ENCODE measurements at places on chromosomes 1 and 21. TPM values are rescaled to one million over a fixed set of nuclear protein-coding genes. Genes with fewer than 3 reads are reported as not detected.

The LAMC2 gene
- total RNA-seq = 0.91 TPM

The PRAMEF33 gene
- not detected for total RNA-seq

The PTPN14 gene
- 50.5 TPM for total RNA-seq

The UTS2 gene
- total RNA-seq = 0.27 TPM

The B3GALT2 gene
- 0.51 TPM for total RNA-seq

- H3K27me3 ChIP-seq = no peaks in the 10 kb centered on the region
- H3K4me1 ChIP-seq = peaks cover 3% of the 10 kb centered on the region
- no peaks in the 10 kb centered on the region for H3K36me3 ChIP-seq
- DNase-seq = no peak
These were observed 198.0 kb downstream of the GRIK1 start for GRCh38 chr21:29741761-29742160.

- no peak overlapping the region for H3K4me3 ChIP-seq
- H3K4me1 ChIP-seq = no peaks in the 10 kb centered on the region
- no peaks in the 10 kb centered on the region for H3K36me3 ChIP-seq
These were observed 9.6 kb downstream of the TNFRSF8 start for GRCh38 chr1:12072741-12073140.

DNA sequence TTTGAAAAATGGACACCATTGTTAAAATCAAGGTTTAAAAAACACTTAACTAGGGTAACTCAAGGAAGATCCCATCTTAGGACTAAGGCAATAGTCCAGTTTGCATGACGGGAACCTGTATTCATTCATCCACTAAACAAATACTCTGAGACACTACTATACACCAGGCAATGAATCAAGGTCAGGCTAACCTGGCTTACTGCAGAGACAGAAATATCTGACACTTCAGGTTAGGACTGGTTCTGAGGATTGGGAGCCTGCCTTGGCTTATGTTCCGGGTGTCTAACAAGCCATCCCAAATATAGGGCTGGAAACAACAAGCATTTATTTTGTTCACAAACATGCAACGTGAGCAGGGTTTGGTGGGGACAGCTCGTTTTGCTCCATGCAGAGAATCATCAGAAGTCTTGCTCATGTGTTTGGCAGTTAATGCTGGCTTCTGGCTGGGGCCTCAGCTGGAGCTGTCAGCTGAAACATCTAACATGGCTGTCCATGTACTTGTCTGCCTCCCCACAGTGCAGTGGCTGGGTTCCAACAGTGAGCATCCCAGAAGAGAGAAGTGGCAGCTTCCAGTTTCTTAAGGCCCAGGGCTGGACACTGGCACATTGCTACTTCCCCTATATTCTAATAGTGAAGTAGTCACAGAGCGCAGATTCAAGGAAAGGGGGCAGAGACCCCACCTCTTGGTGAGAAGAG is 37.0 kb upstream of the CAMK1G start:
- no peaks in the 10 kb centered on the region for H3K4me1 ChIP-seq
- no peak overlapping the region for H3K4me3 ChIP-seq
- DNase-seq = no peak
- H3K27ac ChIP-seq = no peak overlapping the region
- H3K27me3 ChIP-seq = peaks cover 6% of the 10 kb centered on the region

DNA sequence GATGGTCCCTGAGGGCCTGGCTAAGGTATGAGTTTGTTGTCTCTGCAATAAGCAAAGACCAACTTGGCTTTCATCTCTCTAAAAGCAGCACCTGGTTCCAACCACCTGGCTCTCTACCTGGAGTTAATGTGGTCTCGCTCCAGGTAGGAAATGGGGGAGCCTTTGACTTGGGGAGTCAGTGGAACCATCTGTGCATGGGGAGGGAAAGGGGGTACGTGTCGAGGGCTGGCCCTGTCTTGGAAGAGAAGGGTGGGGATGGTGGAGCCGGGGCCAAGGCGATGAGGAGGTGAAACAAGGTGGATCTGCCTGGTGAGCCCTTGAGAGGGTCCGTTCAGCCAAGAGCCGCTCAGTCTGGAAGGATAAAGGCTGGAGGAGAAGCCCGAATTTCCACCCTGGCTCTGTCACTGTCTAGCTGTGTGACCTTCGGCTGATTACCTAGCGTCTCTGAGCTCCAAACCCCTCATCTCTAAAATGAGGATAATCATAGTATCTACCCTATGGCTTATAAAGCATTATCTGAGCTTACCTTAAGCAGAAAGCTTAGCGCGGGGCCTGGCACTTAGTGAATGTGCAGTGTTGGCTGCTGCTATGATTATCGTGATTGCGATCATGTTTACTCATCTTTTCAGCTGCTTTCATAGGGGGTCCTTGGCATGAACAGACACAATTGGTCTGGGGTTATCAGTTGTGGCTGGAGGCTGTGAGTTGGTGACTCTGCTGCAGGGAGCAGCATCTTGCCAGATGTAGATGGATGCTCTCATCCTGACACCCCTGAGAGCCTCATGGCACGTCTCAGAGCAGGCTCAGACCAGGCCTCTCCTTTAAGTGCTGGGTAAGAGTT is 78.7 kb downstream of the ACTL8 start:
- no peak overlapping the region for H3K27ac ChIP-seq
- H3K4me3 ChIP-seq = no peak overlapping the region
- no peaks in the 10 kb centered on the region for H3K36me3 ChIP-seq
- H3K4me1 ChIP-seq = no peaks in the 10 kb centered on the region
- DNase-seq = no peak
- H3K27me3 ChIP-seq = no peaks in the 10 kb centered on the region

DNA sequence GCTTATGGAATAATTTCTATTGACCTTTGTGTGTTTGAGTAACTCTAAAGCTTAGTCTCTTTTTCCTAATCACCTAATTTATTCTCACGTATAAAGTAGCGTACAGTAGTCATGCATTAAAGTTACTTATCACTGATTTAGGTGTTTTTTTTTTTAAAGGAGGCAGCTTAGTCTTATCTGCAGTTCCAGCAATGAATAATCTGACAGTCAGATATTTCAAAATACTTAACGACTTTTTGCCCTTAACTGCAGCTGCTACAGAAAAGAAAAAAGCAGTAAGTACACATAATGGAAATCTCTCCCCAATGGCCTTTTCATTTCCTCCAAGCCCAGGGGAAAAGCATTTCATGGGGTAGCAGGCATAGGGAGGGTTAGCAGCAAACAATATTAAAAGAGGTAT is 54.6 kb downstream of the SLC35F3 start:
- H3K27me3 ChIP-seq = no peaks in the 10 kb centered on the region
- no peak overlapping the region for H3K4me3 ChIP-seq
- DNase-seq = no peak
- H3K4me1 ChIP-seq = no peaks in the 10 kb centered on the region

- H3K27me3 ChIP-seq = no peaks in the 10 kb centered on the region
- H3K27ac ChIP-seq = no peak overlapping the region
- no peak overlapping the region for H3K4me3 ChIP-seq
- no peaks in the 10 kb centered on the region for H3K36me3 ChIP-seq
These were observed 29.8 kb downstream of the RASSF5 start for GRCh38 chr1:206537141-206537540.

- no peak overlapping the region for H3K27ac ChIP-seq
- H3K36me3 ChIP-seq = no peaks in the 10 kb centered on the region
- DNase-seq = no peak
- H3K4me3 ChIP-seq = no peak overlapping the region
- H3K27me3 ChIP-seq = no peaks in the 10 kb centered on the region
These were observed 97.3 kb downstream of the SLC35F3 start for GRCh38 chr1:234001817-234002216.

GRCh38 chr1:226867461-226868054 is 2.9 kb upstream of the PSEN2 start:
- no peaks in the 10 kb centered on the region for H3K4me1 ChIP-seq
- DNase-seq = no peak
- H3K36me3 ChIP-seq = no peaks in the 10 kb centered on the region
- no peaks in the 10 kb centered on the region for H3K27me3 ChIP-seq

DNA sequence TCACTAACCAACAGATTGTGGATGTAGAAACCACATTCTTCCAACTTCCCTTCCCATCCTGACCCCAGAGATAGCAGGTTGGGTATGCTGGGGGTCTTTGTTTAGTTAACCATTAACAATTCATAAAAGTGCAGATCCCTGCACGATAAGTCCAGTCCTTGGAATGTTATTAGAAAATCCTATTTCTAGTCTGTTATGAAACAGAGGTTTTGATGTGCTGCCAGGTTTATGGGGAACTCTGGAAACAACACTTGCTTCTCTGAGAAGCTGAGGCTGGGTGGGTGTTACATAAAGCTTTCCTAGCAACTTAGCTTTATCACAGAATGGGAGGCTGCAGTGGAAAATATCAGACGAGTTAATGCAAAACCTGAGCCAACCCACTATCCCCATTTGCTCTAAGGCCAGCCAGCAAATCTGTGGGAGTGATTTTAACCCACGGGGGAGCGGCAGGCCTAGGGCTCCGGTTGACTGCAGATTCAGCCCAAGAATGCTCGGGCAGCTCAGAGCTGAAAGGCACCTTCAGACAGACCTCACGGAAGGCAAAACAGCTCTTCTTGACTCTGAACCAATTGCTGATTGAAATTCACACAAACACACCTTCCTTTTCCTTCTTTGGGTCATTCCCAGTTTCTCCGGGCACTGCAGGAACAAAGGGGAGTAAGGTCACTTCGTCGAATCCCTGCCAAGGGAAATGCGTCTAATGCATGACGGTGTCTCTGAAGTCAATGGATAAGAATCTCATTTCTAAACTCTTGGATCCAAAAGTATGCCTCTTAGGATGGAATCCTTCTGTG is 111.7 kb upstream of the IRF2BP2 start:
- H3K4me1 ChIP-seq = peaks cover 4% of the 10 kb centered on the region
- H3K36me3 ChIP-seq = no peaks in the 10 kb centered on the region

GRCh38 chr1:28194326-28195035 is 18.0 kb upstream of the PTAFR start:
- H3K36me3 ChIP-seq = no peaks in the 10 kb centered on the region
- DNase-seq = no peak
- no peak overlapping the region for H3K27ac ChIP-seq

- H3K27ac ChIP-seq = no peak overlapping the region
- DNase-seq = no peak
- no peaks in the 10 kb centered on the region for H3K27me3 ChIP-seq
These were observed 5.7 kb upstream of the GLRX2 start for GRCh38 chr1:193110864-193111263.
